ENCODE measurements at places on chromosomes 12 and 14. TPM values are rescaled to one million over a fixed set of nuclear protein-coding genes. Genes with fewer than 3 reads are reported as not detected.

The CD163L1 gene
- 1.8 TPM for total RNA-seq

GRCh38 chr12:120085920-120086645, 30.5 kb downstream of the RAB35 start:
- no peak for DNase-seq

- DNase-seq: no peak
Observed at GRCh38 chr12:93587611-93588010, 15.1 kb downstream of the SOCS2 start.

GRCh38 chr12:84816916-84817695, 95.5 kb downstream of the SLC6A15 start:
- no peak for DNase-seq

The TOGARAM1 gene
- total RNA-seq: 20.7 TPM

The CRACR2A gene
- 0.13 TPM for total RNA-seq

The GLTP gene
- 34.5 TPM for total RNA-seq

- DNase-seq: no peak
Observed at GRCh38 chr12:27505761-27506160, 18.2 kb upstream of the PPFIBP1 start.

The VRTN gene
- not detected for total RNA-seq

DNA sequence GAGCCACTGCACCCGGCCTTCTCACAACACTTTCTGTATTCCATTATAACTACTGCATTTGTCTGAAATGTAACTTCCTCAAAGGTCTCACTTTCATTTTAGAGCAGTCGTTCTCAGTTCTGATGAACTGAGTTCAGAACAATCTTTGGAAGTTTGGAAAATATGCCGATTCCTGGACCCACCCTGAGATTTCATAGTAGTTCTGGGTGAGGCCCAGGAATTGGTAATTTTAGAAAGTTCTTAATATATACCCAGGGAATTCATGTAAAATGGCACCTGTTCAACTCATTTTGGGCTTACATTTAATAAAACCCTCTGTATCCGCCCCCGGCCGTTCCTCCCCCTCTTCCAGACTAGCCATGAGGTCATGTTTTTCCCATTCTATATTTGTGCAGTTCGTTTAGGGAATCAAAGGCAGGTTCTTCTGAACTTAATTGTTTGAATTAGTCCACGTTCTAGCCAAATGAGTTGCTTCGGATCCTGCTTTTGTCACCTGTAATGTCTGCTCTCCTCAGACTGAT, 5.9 kb downstream of the GSG1 start:
- no peak for DNase-seq

The TAS2R10 gene
- total RNA-seq: 0.84 TPM

The CABP1 gene
- total RNA-seq: not detected

GRCh38 chr12:64494998-64495729, 43.2 kb downstream of the TBK1 start:
- no peak for DNase-seq

GRCh38 chr14:22188318-22188717, 400.7 kb downstream of the DAD1 start:
- DNase-seq: no peak

DNA sequence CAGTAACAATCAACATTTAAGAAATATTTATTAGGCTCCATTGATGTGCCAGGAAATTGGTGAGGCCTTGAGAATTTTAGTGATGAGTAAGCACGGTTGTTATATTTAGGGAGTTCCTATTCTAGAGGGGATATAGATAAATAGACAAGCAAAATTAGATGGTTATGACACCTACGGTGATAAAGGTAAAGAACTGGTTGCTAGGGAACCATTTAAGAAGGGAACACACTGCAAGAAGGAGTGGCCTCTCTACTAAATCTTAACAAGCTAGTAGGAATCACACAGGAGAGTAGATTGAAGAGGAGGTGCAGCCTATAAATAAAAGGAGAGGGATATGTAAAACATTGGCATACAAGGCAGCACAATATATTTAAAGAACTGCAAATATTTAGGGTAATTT, 155.2 kb downstream of the LRIG3 start:
- DNase-seq: no peak

DNA sequence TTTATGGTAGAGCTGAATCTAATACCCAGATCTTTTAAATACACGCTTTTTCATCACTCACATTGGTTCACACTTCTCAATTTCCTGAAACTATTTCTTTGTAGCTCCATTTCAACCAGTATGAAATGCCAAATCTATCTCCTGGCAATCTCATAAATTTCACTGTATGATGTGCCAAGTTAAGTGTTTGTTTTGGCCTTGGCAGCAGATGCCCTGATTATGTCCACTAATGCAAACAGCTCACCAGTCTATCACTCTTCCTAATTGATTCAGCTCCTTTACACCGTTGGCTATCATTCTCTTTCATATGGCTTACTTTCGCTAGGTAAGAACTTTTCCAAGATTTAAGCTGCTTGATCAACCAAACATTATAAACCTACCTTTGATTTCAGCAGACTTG, 58.6 kb downstream of the ZFC3H1 start:
- no peak for DNase-seq

The TBC1D30 gene
- 1.2 TPM for total RNA-seq

- DNase-seq: no peak
Observed at GRCh38 chr14:92417759-92418158, 94.8 kb downstream of the SLC24A4 start.

DNA sequence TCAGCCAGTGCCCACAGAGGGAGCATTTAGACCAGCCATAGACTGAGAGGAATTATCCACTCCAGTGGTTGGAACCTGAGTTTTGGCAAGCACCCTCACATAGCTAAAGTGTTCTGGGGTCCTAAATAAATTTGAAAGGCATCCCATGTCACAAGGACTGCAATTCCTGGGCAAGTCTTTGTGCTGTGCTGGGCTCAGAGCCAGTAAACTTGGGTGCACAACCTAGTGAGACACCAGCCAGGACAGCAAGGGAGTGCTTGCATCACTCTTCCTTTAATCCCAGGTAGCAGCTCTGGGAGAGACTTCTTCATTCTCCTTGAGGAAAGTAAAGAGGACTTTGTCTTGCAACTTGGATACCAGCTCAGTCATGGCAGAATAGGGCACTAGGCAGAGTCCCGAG, 142.0 kb upstream of the FSCB start:
- DNase-seq: no peak

The SLC25A21 gene
- total RNA-seq: 1.2 TPM

The IRAK4 gene
- total RNA-seq: 9.6 TPM

DNA sequence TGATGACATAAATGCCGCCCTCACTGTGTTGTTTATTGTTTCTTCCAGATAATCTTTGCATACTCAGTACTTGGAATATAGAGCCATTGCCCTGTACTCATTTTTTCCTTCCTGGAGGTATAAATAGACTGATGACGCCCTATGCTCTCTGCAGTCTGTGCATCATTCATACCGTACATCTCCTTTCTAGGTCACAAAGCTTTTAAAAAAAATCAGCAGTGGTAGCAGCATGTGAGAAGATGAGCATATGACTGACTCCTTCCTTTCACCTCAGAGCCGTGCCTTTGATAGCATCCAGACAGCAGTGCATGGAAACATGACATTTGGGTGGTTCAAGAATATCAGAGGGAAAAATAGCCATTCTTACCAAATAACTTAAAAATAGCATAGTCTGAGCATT, 77.3 kb downstream of the PDE3A start:
- DNase-seq: no peak

DNA sequence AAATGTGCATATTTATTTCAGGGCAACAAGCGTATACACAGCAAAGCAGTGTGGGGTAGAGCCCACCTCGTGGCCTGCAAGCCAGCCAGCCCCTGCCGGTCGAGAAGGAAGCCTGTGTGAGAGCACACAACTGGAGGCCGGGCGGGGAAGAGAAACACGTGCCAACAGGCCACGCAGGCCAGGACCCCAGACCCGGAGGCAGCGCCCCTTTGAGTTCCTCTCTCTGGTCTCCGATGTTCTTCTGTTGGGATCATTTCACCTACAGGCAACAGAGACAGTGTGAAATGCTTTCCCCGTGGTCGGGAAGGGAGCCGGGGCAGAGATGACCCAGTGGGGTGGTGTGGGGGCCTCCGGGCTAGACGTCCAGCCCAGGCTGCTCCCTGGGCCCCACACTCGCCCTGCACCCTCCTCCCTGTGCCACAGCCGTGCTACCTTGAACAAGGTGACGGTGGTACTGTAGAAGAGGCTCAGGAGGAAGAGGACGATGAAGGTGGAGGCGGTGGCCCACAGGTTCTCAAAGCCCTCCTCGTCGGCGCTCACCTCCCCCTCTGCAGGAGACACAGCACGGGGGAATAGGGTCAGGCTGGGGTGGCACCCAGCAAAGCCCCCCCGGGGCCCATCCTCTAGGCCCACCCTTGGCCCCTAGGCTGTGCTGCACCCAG, 325.5 kb downstream of the TMEM121 start:
- DNase-seq: no peak

The DPPA3 gene
- total RNA-seq: not detected

DNA sequence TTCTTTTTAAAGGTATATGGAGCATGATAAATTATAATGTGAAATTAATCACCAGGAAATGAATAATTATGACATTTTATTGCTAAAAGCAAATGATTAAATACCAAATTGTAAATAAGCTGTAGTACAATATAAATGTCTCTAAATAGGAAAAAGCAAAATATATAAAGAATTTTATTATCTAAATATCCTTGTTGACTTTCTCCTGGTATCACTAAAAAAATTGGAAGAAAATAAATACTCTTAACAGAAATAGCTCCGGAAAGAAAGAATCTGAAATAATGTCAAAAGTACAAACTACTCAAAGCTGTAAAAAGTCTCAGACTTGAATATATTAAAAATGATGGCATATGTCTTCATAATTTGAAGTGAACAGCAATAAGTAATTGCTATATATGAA, at the start of gene OR11H7:
Gene OR11H7, plus strand, starts transcription at position 301 of the 400 bp plus-strand sequence.
- DNase-seq: no peak

DNA sequence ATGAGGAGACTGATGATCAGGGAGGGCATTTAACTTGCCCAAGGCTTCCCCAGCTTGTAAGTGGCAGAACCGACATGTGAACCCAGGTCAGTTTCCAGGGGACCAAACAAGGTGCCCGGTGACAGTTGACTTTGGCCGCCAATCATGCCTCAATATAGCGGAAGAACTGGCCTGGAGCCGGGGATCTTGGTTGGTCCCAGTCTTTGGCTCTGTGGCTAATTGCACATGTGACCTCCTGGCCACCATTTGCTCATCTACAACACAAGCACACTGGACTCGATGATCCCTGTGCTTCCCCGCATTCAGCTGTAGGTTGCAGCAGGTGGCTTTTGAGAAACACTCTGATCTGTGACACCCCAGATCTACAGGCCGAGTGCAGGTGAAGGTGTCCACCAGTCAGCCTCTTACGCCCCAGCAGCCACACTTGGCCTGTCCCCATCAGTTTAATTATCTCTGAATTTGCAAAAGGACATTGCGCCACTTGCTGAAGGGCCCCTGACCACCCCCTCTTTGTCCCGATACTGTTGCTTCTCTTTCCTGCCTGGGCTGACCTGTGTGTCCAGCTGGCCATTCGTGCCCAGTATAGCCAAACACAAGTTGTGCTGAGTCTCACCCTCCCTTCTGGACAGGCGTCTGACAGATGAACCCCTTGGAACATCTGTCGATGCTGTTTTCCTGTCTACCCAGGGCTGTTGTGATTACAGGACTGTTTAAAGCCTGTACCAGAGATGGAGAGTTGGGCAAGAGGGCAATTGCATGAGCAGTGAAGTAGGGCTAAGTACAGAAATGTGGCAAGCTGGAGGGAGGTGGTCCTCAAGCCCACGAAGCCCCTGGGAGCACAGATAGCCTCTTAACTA, 14.1 kb downstream of the ACACB start:
- DNase-seq: no peak

The KRT79 gene
- not detected for total RNA-seq

DNA sequence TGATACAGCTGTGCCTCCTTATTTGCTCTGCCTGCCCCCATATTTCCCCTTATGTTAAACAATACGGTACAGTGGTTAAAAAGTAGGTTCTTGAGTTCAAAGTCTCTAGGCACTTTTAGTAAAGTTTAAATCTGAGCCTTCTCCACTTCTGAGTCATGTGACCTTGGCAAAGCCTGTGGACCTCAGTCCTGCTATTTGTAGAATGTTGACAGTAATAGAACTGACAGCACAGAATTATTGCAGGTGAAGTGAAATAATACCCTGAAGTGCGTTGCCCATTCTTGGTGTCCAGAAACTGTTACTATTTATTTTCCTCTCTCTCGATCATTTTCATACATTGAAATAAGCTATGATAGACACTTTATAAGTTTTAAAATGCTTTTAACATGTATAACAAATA, 499.7 kb downstream of the EGLN3 start:
- no peak for DNase-seq

Data from osteocyte (in vitro differentiated cells).